ENCODE measurements at places on chromosomes 6 and 20.

DNA sequence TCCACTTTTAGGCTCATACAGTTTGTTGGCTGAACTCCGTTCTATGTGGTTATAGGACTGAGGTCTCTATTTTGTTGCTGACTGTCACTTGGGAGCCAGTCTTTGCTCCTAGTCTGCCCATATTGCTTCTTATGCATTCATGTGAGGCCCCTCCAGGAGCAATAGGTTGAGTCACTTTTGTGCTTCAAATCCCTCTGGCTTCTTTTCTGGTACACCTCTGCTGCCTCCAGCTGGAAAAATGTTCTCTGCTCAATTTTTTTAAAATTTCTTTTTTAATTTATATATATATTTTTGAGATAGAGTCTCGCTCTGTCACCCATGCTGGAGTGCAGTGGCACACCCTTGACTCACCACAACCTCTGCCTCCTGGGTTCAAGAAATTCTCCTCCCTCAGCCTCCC lies 42.7 kb upstream of the NOX3 start:
- DNase-seq = no peak

- peak; percentile 56 for DNase-seq
Measured at GRCh38 chr20:50138479-50139393, 14.8 kb downstream of the PEDS1 start.

GRCh38 chr20:1933465-1933870 lies 38.3 kb downstream of the SIRPA start:
- DNase-seq = no peak

GRCh38 chr6:48613231-48613949 lies 502.4 kb upstream of the PTCHD4 start:
- no peak for DNase-seq

- DNase-seq = no peak
Measured at GRCh38 chr6:41524634-41525011, 21.6 kb upstream of the FOXP4 start.

GRCh38 chr20:43389211-43389610 lies 68.5 kb upstream of the SRSF6 start:
- DNase-seq = no peak

DNA sequence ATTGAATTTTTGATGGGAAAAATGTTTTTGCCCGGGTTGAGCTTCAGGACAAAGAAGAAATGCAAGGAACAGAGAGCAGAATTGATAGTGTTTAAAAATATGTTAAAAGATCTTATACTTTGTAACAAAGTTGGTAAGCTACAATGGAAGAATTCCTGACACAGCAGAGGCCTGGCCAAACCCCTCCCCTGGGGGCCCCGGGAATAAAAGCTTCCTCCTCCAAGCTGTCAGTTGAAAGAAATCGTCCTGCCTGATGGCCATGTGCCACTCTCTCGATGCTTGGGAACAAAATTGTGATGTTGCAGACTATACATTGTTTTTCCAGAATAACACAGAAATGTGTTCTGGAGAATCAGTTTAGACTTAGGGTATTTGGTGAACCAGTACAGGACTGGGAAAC lies 14.2 kb upstream of the TOX2 start:
- DNase-seq = no peak

DNA sequence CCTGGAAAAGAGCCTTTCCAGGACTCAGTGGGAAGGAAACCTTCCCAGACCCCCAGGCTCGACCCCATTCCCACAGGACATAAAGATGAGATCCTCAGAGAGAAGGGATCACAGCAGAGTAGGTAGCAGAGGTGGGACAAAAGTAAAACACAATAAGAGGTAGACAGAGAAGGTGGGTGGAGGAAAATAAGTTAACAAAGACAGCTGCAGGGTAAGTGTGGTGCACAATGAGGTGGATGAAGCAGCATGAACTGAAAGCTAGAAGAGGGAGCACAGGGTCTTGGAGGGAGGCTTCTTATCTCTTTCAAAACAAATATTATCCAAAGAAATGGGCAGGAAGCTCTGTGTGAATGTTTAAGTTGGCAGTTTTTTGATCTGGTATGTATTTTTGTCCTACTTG lies 14.0 kb upstream of the MAP7 start:
- no peak for DNase-seq

DNA sequence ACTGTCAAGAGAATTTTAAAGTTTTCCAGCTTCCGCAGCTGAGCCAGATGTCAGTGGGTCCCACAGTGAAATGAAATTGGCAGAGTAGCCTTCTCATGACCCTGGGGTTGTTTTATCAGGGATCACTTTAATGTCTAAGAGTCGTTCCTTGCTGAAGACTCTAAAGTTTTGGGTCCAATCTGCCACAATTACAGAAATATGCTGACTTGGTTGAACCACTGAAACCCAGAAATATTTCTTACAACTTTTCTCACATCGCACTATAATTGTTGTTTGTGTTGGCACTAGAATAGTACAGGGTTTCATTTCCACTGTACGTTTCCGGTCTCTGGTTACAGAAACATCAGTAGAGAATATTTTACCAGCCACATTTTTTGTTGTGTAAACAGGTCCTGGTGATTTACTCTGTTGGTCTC lies 109.0 kb downstream of the HMGCLL1 start:
- no peak for DNase-seq

GRCh38 chr6:5729813-5730517 lies 276.8 kb downstream of the NRN1 start:
- DNase-seq = no peak

- no peak for DNase-seq
Measured at GRCh38 chr6:3997177-3997770, 81.7 kb downstream of the FAM217A start.

DNA sequence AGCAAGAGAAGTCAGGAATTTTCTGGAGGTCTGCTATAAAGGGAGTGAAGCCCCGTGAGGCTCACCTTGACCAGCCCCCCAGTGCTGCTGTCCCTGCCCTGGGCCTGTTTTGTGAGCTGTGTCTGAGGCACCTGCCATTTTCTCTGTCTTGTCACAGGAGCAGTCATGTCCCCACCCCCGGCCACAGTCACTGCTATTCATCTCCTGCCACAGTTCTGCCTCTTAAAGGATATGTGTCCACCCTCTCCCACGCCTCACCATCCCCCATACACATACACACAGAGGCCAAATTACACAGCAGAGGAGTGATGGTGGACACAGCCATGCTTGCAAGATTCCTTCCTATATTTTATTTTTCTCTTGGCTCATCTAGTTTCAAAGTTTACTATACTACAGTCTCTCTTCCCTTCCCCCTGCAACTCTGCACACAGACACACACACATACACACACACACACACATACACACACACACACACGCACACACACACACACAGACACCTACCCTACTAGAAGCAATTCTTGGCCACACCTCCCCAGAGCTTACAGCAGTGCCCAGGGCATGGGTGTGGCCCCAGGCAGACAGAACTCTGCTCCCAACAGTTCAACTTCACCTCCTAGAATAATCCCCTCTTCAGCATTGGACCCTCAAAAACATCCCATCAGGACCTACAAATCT lies 68.7 kb upstream of the TAB2 start:
- no peak for DNase-seq

- DNase-seq = no peak
Measured at GRCh38 chr6:30889921-30890645, 5.8 kb downstream of the DDR1 start.

GRCh38 chr6:84652356-84653026 lies 111.9 kb downstream of the TBX18 start:
- DNase-seq = no peak

GRCh38 chr6:83071707-83072106 lies 4.2 kb downstream of the DOP1A start:
- DNase-seq = no peak

DNA sequence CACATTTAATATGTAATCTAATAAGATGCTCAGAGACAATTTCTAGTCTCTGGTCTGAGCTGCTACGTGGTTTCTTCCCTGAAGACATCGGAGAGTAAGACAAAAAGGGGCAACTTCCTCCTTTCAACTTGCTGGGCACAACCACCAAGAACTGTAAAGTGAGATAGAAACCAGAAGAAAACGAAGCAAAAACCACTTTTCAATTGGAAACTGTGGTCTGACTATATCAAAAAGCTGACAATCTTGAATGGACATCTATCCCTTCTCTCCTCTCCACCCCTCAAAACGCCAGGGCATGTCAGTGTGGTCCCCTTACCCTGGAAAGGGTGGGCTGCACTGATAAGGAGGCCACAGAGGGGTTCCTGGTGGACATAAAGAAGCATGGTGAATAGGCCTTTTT lies 269.1 kb downstream of the CD83 start:
- DNase-seq = no peak

DNA sequence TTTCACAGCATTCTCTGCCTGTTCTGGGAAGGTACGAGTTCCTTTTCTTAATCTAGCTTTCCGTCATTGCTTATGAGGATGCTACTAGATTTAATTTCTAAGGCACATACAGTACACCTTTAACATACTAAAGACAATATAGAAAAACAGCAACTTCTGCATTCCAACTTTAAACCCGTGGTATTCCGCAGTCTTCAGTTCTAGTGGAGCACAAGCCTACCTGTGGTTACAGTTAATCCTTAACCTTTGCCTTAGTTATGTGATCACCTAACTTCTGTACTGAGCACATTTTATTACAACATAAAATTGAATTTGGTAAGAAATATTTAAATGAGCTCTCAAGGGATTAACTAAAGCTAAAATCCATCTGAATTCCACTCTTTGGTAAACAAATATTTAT lies 289.5 kb downstream of the BTBD9 start:
- DNase-seq = no peak

GRCh38 chr6:11219400-11219834 lies 13.1 kb downstream of the NEDD9 start:
- no peak for DNase-seq

DNA sequence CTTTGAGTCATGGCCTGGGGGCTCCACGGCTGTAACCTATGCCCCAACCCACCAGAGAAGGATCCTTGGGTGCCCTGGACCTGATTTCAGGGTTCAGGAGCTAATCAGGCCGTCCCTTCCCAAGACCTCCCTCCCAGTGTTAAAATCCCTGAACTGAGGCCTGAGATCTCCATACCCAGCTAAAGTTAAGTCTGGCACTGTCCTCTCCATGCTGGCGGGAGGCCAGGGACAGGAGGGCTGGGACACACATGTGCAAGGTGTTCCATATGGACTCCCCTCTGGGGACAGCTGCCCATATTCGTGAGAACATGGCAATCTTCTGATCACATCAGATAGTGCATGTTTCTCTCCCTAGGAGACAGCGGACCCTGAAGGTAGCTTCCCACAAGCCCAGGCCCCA lies 11.5 kb upstream of the TREML4 start:
- no peak for DNase-seq

GRCh38 chr20:10065154-10065833 lies 30.5 kb downstream of the ANKEF1 start:
- no peak for DNase-seq

GRCh38 chr6:69693762-69694161 lies 103.0 kb downstream of the LMBRD1 start:
- DNase-seq = no peak

- DNase-seq = no peak
Measured at GRCh38 chr6:32332433-32332832, 39.3 kb downstream of the TSBP1 start.

GRCh38 chr20:58587467-58587866 lies 63.6 kb upstream of the STX16 start:
- DNase-seq = no peak

DNA sequence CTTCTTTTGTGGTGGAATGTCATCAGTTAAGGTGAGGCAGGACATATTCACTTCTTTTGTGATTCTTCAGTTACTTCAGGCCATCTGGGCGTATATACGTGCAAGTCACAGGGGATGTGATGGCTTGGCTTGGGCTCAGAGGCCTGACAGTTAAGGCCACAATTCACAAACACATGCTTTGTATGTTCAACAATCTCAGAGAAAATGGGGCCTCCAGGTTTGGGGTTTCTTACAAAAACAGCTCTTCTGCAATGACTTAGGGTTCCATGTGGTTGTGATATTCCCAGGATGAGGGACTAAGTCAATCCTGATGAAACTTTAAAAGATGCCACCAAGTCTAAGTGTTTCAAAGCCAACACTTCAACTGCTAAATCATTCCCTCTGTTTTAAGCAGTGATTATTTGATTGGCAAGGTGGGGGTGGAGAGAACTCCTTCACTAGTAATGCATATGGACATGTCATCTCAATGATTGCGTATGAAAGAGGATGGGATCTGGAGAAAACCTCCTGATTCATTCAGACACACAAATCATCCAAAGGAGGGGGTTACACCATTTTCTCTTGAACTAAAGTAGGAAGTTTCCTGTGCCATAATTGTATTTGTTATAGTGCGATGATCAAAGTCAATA lies 41.7 kb upstream of the HEY2 start:
- DNase-seq = no peak

- DNase-seq = no peak
Measured at GRCh38 chr20:59346061-59346460, 45.6 kb downstream of the EDN3 start.

DNA sequence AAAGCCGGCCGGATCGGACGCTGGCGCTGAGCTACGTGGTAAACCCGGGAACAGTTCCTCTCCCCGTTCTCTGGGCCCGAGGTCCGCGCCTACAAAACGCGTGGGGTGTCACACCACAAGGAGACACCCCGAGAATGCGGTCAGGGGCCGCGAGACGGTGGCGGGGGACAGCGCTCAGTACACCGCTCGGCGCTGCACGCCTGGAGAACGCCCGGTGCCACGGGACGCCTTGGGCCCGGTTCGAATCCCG lies 670 bp downstream of the NCOA5 start:
- DNase-seq = no peak

GRCh38 chr6:117423754-117424153 lies 2.0 kb downstream of the ROS1 start:
- no peak for DNase-seq

DNA sequence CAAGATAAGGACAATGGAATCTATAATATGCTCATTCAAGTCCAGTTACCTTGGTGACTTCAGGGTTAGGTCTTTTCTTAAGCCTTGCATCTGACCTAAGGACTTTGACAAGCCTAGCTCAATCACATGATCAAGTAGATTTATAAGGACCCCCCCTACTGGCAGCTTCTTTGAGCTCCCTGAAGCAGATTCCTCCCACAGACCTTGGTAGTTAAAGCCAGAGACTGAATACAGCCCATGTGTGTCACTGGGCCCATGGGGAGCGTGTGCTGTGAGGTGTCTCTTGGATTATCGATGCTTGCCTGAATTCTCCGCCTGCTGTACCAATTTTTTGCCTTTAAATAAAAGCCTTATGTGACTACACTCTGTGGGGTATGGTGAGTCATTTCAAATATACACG lies 372.7 kb upstream of the RGS17 start:
- DNase-seq = peak; percentile 12

GRCh38 chr6:3222506-3223038 lies 4.9 kb downstream of the TUBB2B start:
- DNase-seq = no peak

GRCh38 chr20:24027229-24027628 lies 38.6 kb upstream of the GGTLC1 start:
- DNase-seq = no peak

GRCh38 chr20:9660236-9660868 lies 146.0 kb downstream of the LAMP5 start:
- no peak for DNase-seq

DNA sequence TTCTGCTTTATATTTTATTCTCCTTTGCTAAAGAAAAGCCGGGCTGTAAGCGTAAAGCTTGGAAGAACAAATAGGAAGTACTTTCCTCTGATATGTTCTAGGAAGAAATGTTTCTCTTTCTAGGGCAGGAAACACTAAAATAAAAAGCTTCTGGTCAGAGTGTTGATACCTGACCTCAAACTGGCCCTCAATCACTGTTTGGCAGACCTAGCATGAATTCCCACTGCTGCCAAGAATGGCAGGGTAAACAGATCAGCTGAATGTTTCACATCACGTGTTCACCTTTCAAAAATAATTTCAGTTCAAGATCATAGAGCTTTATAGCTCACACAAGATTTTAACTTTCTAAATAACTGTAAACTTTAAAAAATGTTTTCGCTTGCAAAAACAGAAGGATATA lies 2.9 kb downstream of the MPC1 start:
- DNase-seq = no peak
